ENCODE measurements at places on chromosomes 11 and 22.

DNA sequence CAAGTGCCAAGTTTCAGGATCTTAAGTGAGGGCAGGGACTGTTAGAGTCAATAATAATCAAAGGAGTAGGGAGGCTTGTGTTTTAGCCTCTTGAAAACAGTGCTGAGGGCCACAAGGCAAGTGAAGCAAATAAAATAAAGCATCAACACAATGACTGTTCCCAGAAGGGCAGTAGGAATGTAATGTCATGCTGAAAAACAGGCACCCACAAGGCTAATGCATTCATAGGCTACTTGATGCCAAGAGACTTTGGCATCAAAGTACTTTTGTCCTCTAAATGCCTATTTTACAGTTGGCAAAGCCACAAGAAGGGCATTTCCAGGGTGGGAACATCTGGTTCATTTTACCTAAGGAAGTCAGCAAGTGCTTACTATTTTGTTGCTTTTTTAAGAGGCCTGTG, 22.9 kb downstream of the RAB39A start:
- no peak for DNase-seq

DNA sequence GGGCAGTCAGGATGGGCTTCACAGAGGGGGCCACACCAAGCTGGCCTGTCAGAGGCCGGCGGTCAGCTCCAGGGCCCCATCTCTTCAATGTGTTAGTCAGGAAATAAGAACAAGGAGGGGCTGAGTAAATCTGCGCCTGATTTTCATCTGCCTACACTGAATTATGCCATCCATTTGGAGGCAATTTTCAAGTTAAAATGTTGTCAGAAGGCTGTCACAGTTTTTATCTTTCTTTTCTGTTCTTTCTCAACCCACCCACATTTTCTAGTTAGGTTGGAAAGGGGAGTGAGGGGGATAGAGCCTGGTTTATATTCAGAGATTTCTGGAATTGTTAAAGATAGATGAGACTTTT, 18.8 kb downstream of the ADORA2A start:
- no peak for DNase-seq

GRCh38 chr11:121634273-121634672, 181.5 kb upstream of the SORL1-AS1 start:
- DNase-seq, result no peak

DNA sequence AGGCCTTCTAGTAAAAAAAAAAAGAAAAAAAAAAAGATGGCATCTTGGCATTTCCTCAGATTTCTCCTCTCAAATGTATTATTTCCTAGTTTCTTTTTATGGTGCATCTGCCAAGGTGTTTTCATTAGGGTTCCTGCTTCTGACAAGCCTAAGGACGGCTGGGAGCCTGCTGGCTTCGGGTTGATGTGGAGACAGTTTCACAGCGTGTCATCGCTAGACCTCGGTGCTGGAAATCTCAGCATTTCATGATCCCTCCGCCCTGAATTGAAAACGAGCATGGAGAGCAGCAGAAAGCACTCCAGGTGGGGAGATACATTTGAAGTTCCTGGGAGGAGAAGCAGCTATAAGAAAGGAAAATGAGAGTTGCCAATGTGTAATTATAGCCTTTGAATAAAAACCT, 283.9 kb upstream of the CNTN5 start:
- DNase-seq, result no peak

GRCh38 chr11:99148352-99148751, 127.6 kb downstream of the CNTN5 start:
- DNase-seq, result no peak

DNA sequence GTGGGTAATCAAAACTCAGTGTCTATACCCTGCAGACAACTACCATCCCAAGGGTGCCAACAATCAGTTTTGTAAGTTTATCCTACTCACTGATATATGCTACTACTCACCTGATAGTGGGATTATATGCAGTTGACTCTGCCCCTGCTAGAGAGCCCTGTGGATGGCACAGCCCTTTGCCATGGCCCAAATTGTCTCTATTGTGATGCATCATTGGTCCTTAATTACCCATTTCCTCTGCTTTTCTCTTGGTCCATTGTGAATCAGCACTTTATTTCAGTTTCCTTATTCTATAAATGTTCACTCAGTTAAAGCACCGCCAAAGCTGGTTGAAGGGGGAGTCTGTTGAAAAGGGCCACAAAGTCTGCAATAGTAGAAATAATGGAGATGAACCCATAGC, 42.3 kb downstream of the PLAAT5 start:
- no peak for DNase-seq

- DNase-seq, result no peak
These were observed 11.8 kb downstream of the RNF121 start for GRCh38 chr11:71940561-71941219.

DNA sequence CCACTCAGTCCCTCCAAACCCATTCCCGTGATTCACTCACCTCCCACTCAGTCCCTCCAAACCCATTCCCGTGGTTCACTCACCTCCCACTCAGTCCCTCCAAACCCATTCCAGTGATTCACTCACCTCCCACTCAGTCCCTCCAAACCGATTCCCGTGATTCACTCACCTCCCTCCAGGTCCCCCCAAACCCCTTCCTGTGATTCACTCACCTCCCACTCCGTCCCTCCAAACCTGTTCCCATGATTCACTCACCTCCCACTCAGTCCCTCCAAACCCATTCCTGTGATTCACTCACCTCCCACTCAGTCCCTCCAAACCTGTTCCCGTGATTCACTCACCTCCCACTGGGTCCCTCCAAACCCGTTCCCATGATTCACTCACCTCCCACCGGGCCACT, 639.6 kb downstream of the BRD1 start:
- no peak for DNase-seq

DNA sequence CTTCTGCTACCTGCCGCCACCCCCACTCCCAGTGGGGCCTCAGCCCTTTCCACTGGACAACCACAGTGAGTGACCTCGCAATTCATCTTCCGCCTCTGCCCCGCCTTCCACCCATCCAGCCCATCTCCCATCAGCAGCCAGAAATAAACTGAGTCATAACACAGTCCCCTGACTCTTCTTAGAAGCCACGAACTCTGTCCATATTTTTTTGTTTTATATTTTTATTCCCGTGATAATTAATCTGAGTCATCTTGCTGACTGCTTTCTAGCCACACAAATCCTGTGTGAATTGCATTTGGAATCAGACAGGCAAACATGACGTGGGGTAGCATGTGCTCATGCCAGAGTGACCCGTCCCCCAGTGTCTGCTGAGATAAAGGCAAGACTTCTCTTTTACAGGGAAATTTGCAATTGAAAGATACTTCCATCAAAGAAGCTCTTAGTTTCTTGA, 7.0 kb downstream of the FADD start:
- no peak for DNase-seq

DNA sequence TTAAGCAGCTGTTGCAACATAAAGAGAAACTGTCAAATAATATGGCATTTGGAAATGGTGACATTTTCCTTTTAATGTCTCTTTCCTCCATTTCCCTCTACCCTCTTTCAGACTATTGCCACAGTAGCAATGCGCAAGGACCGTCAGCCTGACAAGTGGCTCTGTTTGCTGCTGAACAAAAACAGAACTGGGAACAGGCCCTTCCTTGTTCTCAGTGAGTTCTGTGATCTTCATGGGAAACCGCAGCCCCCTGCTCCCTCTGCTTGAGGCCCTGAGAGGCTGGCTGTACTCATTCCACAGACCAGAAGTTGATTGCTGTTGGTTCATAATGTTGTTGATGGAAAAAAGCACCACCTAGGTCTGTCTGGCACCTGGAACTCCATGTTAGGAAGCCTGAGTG, 559.7 kb downstream of the OPCML start:
- no peak for DNase-seq

DNA sequence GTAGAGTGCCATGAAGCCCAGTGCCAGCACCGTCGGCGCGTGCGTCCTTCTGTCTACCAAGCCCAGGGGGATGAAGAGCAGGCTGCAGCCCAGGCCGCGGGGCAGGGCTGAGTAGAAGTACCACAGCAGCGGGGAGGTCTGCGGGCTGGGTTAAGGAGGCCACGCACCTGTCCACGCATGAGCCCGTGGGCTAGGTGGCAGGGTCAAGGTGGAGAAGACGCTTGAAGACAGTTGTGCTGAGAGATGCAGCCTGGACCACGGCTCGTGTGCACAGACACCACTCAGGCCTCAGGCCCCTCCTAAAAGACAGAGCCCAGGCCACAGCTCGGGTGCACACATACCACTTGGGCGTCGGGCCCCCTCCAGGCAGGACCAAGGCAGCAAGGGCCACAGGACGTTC, 10.4 kb downstream of the ALG12 start:
- DNase-seq, result no peak

DNA sequence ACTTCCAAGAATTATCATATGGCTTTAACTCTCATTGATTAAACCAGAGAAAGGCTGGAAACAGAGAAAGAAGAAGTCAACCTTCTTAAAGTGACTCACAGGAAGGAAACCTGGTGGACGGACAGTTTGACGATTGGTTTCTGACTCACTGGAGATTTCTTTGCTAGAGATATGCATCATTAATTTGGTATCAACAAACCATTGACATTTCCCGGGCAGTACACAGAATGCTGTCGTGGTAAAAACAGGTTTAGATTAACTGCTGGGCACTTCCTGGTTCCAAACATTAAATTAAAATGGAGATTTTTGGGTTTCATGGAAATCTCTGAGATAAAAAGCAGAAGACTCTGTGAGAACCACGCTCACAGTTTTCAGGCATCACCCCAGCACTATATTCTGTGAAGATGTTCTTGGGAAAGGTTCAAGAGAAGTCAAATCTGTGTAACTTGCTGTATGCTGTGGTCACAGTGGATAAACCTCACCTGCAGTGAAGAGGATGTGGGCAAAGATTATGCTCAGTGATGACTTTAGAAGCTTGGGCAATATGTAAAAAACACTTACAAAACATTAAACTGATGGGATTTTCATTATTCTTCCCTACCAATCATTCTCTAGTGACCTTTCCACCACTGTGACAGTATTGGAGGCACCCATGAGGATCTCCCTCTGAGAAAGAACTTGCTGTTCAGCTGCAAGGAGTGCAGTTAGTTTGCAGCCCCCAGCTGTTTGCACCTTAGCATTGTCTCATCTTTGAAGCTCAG, 61.1 kb upstream of the CD44 start:
- peak; percentile 27 for DNase-seq

- DNase-seq, result no peak
These were observed 20.5 kb upstream of the IL17REL start for GRCh38 chr22:50032941-50033601.

GRCh38 chr22:36385491-36386350, 2.0 kb downstream of the MYH9 start:
- peak; percentile 54 for DNase-seq

GRCh38 chr11:10460611-10461275, 5.7 kb downstream of the AMPD3 start:
- DNase-seq, result no peak

GRCh38 chr11:77324508-77324907, 23.0 kb upstream of the GDPD4 start:
- no peak for DNase-seq

DNA sequence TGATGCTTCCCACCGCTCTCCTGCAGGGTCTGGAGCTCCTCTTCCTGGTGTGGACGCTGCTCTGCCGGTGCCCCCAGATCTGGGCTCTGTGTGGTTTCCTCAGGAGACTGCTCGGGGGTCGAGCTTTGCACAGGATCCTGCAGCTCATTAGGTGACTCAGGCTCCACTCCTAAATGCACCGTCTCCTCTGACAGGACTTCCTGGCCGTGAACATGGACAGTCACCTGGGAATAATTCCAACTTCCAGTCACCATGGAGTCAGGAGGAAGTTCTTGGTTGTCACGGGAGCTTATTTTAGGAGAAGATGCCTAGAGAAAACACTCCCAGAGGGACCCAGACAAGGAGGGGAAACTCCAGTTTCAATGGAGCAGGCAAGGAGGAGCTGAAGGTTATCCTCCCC, 11.9 kb downstream of the ZNF202 start:
- DNase-seq, result no peak

- DNase-seq, result no peak
These were observed 808 bp upstream of the IFITM2 start for GRCh38 chr11:306645-307371.

DNA sequence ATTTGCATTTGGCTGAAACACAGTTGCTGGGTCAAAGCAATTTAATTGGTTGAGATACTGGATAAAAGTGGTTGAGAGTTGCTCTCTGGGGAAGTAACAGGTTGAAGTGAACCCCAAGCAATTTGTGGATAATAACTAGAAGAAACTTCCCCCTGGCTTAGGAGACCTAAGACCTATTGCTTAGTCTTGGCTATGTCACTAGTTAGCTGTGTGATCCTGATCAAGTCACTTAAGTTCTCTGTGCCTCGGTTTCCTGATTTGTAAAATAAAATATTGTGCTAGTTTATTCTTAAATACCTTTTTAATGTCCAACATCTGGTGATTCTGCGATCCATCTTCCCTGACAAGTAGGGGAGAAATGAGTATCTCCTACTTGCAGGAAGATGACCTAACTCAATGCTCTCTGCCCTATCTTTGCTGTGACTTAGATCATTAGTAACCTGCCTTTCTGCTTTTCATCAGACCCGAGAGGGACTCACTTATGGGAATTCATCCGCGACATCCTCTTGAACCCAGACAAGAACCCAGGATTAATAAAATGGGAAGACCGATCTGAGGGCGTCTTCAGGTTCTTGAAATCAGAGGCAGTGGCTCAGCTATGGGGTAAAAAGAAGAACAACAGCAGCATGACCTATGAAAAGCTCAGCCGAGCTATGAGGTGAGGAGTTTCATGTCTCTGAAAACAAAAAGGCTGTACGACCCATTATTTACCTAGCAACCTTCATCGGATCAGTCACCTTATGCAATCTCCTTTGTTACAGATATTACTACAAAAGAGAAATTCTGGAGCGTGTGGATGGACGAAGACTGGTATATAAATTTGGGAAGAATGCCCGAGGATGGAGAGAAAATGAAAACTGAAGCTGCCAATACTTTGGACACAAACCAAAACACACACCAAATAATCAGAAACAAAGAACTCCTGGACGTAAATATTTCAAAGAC, 37.5 kb downstream of the EHF start:
- no peak for DNase-seq

- DNase-seq, result no peak
These were observed 77.3 kb downstream of the SLC17A6 start for GRCh38 chr11:22415476-22415875.

- DNase-seq, result no peak
These were observed 190.6 kb upstream of the NTM start for GRCh38 chr11:131179836-131180235.

- DNase-seq, result no peak
These were observed 77.9 kb upstream of the TOP3B start for GRCh38 chr22:22060200-22061084.

- DNase-seq, result no peak
These were observed 1521.4 kb downstream of the BRD1 start for GRCh38 chr22:48306284-48306683.

- DNase-seq, result no peak
These were observed 149.8 kb downstream of the TTC17 start for GRCh38 chr11:43508511-43508918.

DNA sequence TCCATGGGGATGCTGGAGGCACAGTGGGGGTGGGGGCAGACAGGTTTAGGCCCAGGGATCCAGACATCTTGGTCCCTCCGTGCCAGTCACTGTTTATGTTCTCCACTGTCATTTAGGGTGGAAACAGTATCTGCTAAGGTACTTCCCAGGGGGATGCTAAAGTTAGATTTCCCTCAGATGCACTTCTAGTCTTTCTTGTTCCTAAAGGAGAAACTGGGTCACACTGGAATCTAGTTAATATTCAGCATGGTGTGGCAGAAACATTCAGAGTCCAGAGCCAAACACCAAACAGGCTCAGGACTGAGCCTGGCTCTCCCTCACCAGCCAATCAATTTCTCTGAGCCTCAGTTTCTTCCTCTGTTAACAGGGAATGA, 83.4 kb upstream of the PLET1 start:
- no peak for DNase-seq

All from activated CD4-positive, alpha-beta T cell treated with anti-CD3 and anti-CD28 coated beads for 1 hour (primary cell).